Mammary epithelial cell (primary cell): ENCODE measurements at places on chromosomes 2 and 18. TPM values are rescaled to one million over a fixed set of nuclear protein-coding genes. Genes with fewer than 3 reads are reported as not detected.

DNA sequence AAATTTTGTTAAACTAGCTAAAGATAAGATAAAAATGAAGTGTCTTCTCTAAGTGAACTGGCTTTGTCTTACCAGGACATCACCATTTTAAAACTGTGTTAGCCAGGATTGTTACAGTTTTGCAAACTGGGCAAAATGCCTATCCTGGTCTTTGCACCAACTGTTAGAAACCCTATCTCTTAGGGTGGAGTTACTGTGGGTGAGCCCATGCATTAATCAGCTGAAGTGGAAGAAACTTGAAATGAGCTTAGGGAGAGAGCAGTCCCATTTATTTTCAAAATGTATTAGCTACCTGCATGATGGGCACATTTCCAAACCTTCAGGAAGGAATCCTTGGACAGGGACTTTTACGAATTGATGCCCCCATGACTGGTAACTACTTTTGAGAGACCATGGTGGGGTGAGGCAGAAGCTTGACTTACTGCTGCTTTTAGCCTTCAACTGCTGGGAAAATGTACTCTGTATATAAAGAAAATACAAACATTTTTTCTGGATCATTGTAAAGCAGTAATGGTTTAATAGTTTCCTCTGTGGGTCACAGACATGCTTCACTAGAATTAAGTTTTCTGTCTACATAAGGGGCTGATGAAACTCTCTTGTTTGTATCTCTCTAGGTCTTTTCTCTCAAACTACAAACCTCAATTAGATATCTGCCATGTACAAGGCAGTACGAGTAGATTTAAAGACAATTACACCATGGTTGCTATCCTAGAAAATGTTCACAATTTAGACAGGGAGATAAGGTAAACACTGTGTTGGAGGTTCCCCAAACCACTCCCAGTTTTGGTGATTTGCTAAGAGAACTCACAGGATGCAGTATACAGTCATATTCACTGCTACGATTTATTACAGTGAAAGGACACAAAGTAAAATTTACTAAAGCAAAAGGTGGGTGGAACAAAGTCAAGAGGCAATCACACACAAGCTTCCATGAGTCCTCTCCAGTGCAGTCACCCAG is 321.4 kb upstream of the MMADHC start:
- no peak for DNase-seq

- DNase-seq, result peak; percentile 91
These were observed 38.4 kb upstream of the PAPOLG start for GRCh38 chr2:60717691-60718090.

GRCh38 chr2:155145758-155146229 is 447.3 kb downstream of the KCNJ3 start:
- DNase-seq, result no peak

DNA sequence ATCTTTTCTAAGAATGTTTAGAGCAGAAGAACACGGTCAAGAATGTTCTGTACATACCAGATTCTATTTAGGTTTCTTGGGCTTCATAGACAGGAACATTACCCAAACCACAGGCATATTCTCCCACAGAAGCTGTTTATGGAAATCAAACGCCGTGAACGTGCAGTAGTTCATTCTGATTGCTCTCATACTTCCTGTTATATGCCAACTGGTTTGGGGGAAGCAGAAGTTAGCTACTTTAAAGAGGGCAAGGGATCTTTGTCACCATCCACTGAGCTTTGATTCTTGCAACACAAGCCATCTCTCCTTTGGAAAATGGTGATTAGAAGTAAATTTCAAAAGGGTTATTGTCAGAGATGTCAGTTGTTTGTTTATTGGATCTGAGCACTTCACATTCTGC is 182.2 kb upstream of the NRP2 start:
- no peak for DNase-seq

DNA sequence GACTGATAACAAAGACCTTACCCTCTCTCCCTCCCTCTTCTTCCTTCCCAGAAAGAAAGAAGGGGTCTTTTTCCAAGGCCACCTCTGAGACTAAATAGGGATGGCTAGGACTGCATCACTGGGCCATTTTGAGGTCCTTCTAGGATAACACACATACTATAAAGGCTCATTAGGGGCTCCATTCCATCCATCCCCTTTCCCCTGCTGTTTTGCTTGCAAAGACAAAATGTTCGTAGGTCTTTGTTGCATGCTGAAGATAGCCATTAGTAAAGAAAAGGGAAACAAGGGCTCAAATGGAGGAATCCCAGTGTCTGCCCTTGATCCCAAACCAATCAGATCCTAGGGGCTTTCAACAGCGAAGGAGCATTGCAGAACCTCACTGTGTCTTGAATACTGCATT is 344.3 kb downstream of the CYP26B1 start:
- no peak for DNase-seq

GRCh38 chr2:1672738-1673137 is 71.6 kb downstream of the PXDN start:
- no peak for DNase-seq

DNA sequence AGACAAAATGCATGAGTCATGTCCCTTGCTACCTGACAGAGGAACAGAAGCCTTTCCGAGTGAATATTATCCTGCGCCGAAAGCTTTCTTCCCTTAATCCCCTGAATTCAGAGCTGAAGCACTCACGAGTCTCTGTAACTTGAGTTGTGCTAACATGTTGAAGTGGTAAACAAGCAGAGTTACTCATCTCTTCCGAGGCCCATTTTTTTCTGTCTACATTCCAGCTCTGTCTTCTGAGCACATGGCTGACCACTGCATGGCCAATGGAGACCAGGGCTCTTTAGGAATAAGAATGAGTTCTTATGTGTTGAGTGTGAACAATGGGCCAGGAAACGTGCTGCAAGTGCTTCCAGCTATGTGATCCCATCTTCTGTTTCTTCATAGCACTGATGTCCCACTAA is 73.1 kb upstream of the PID1 start:
- DNase-seq, result peak; percentile 65

- DNase-seq, result no peak
These were observed 539 bp upstream of the MOB4 start for GRCh38 chr2:197515315-197515738.

DNA sequence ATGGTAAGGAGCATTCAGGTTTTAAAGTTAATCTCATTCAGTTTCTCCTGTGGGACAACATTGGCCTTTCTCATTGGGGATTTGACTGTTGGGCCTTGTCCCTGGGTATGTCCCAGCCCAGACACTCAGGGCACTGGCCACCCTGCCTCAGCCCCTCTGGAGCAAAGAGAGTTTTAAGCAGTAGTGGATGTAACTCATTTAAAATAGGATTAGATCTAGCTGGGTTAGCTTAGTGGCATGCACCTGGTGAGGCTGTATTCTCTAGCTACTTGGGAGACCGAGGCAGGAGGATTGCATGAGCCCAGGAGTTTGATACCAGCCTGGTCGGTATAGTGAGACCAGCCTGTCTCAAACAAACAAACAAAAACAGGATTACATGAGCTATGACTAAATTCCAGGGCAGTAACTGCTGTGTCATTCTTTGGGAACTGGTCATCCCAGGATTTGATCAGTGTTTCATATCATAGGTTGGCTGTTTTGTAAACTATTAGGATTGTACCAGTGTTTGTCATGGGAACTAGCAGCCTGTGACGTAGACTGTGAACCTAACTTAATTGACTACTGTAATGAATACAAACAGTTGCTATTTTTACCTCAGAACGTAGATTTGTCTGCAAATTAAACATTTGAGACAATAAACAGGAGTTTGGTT is 12.5 kb downstream of the INPP4A start:
- DNase-seq, result peak; percentile 76

- no peak for DNase-seq
These were observed 356.9 kb downstream of the SETBP1 start for GRCh38 chr18:45037618-45038017.

DNA sequence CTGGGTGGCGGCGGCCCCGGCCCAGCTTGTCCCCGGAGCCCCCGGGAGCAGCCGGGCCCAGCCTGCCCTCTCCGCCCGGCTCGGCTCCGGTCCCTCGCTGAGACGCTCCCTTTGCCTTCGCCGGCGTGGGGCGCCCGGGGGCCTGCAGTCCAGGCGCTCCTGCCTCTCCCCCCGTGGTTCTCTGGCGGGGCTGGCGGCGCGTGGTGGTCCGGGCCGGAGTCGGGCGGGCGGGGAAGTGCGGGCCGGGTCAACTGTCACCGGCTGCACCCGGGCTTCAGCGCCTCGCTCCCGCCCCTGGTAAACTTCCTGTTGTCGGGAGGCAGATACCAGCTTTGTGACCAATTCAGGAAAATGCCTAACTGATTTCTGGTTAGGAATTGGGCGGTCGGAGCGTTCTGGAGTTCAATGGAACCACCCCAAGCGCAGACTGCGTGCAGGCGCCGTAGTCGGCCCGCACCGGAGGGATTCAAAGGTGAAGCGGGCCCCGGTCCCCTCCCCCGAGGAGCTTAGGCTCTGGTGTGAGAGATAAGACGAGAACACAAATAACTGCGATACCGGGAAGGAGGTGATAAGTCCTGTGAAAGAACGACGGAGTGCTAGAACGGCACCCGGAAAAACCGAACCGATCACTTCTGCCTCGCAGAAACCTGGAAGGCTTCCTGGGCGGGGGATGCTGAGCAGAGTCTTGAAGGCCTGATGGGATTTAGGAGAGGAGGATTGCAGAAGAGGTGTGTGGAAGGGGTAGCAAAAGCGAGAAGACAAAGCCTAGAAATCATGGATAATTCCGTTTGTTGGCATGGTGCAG is 891 bp downstream of the CAB39 start:
- peak; percentile 60 for DNase-seq

RBM43 gene
- polyA plus RNA-seq, result 1.8 TPM

CNDP1 gene
- not detected for polyA plus RNA-seq

EFEMP1 gene
- polyA plus RNA-seq, result 232 TPM

RAB17 gene
- 12.8 TPM for polyA plus RNA-seq

ATOH8 gene
- polyA plus RNA-seq, result not detected

DSG1 gene
- polyA plus RNA-seq, result 0.07 TPM

PFN4 gene
- 0.42 TPM for polyA plus RNA-seq

REEP1 gene
- 0.09 TPM for polyA plus RNA-seq

CENPA gene
- 21.4 TPM for polyA plus RNA-seq

MROH2A gene
- polyA plus RNA-seq, result 0.10 TPM

TPO gene
- not detected for polyA plus RNA-seq

FAM136A gene
- polyA plus RNA-seq, result 30.4 TPM
